ENCODE measurements at places on chromosomes 2 and 18.
A peak's percentile ranks its signal among the peaks of the same experiment; 100 is the strongest.

- no peak for DNase-seq
Measured at GRCh38 chr2:96533292-96534073, 3.1 kb upstream of the ARID5A start.

GRCh38 chr2:4715065-4715464 is 977.1 kb upstream of the SOX11 start:
- DNase-seq = no peak

GRCh38 chr18:49161627-49162026 is 210.9 kb upstream of the SMAD7 start:
- no peak for DNase-seq

DNA sequence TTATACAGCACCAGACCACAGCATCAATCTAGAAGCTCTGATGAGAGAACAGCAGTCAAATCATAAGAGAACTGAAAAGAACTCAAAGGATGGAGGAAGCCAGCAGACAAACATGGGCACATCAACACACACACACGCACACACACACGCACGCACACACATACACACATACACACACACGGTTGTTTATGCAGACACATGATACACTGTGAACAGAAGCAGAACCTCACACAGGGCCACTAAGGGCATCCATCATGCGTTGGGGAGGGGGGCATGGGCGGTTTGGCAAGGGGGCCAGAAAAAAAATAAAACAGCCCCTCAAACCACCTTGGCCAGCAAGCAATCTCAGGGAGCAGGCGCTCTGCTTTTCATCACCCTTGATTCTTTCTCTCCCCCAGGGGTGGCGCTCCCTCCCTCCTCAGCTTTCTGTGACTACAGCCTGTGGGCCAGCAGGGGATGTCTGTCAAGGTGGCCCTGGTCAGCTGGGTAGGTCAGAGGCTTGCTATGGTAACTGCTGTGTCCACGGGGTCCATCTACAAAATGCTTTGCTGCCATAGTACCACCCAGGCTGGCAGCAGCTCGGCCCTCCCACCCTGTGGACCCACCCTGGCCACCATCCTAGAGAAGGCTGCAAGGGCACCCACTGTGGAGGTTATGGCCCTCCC is 318.0 kb downstream of the CELF4 start:
- no peak for DNase-seq

- DNase-seq = no peak
Measured at GRCh38 chr2:240166191-240166590, 25.7 kb upstream of the OTOS start.

DNA sequence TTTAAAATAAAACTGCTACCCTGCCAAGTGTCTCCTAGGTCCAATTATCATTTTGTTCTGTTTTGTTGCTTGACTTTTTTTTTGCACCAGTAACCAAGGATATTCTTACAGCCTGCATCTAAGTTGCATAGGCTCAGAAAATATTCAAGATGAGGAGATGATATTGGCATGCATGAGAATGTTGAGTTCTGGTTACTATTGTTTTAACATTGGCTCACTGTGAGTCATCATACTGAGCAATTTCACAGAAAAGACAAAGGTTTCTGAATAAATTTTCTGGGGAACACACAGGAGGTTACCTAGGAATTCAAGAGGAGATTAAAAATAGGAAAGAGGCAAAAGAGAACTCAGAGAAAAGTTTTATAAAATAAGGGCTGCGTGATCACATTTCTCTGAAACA is 84.8 kb upstream of the POU3F3 start:
- DNase-seq = no peak

DNA sequence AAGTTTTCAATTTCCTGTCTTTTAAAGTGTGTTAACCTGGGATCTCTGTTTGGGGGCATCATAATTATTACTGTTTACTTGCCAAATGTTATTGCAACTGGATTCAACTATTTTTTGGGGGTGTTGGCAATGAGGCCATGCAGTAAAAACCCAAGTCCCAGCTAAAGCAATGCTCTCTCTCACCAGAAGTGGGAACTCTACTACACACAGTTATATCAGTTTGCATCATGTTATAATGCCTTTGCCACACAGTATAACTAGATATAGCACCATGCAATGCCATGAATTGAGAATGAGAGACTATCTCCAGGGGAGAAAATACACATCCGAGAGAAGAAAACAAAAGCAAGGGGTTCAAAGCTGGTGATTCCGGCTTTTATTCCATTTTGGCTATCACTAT is 79.0 kb downstream of the GCA start:
- DNase-seq = no peak

- DNase-seq = no peak
Measured at GRCh38 chr18:56283316-56283715, 355.1 kb downstream of the TXNL1 start.

- DNase-seq = no peak
Measured at GRCh38 chr2:211900000-211900399, 638.6 kb downstream of the ERBB4 start.

GRCh38 chr18:75127143-75128021 is 81.6 kb downstream of the PTGR3 start:
- DNase-seq = no peak

GRCh38 chr2:209523867-209524266 is 100.0 kb downstream of the MAP2 start:
- no peak for DNase-seq

DNA sequence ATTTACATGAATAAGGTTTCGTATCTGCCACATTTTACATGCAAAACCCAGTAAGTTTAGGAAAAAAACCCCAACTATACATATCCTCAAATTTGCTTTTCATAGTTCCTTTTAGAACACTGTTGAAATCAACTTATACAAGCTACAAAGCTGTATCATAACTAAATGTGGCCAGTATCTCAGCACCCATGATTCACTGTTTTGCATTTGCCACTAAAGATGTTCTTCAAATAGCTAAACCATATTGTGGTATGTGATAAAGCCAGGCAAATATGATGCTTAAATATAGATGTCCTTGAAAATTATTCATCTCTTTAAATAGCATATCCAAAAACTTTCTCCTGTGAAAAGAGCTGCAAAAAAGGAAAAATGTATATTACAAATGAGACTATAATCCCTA is 29.9 kb downstream of the ROCK2 start:
- no peak for DNase-seq

- no peak for DNase-seq
Measured at GRCh38 chr2:158610059-158610458, 153.3 kb downstream of the PKP4 start.

DNA sequence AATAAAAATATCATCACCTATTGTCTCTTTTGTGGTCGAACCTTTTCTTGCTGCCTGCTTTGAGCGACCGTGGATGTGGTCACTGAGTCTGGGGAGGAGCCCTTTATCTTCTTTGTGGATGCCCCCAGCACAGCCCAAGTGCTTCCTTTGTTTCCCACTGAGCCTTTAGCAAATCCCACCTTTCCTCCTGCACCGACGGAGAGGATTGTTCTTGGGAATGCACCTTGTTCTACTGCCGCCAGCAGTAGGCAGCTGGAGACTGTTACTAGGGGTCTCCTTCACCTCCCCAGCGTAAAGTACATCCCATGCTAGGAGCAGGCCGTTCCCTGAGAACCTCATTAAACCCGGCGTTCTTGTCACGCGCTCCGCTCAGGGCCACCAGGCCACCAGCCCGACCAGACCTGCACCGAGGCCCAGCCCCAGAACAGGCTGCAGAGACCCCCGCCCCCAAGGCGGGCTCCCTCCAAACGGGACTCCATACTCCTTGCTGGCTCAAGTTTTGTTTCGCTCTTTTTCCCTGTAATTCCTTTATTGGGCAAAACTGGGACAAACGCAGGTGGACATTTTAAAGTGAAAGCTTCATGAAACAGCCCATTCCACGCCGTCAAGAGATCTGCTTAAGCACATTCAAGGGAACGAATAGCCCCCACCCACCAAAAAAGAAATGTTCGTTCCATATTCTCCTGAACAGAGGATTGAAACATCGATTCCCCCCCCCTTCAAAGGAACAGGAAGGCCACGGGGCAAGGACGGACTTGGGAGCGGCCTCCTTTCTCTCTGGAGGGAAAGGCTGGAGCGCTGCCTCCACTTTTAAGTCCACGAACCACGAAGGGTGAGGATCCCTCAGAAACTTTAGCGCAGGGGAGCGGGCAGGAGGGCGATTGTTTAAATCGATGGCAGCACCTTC is 1.1 kb upstream of the MAT2A start:
- DNase-seq = peak; percentile 9

DNA sequence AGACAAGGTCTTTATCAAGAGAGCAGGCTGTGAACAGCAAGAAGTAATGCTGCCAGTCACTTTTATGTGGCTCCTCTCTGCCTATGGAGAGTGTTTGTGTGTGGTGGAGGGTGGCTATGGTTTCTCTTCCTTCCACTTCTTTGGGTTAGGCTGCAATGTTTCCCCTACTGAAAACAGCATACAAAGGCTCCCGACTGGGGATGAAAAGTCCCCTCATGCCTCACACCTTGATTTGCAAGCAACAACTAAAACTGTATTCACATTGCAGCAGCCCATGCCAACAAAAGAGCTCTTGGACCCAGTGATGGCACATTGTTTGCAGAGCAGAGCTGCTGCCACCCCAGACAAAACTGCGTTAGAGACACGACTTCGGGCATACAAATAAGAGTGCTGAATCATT is 301.6 kb downstream of the SLC8A1 start:
- no peak for DNase-seq

DNA sequence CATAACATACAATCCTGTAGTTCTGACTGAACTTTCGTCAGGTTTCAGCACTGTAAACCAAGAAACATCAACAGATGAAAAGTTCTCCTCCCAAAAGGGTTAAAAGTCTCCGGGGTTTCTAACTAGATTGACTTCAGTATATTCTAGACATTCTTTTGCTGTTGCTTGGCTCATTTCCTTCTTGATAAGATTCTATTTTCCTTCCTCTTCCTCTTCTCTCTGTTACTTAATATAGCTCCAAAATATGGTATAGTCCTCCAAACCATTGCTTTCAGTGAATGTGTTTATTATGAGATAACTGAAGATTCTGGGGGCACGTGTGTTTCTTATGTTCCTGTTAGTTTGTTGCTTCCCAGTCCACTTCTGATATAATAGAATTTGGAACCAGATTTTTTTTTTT is 46.4 kb upstream of the MAP4K3 start:
- DNase-seq = no peak

DNA sequence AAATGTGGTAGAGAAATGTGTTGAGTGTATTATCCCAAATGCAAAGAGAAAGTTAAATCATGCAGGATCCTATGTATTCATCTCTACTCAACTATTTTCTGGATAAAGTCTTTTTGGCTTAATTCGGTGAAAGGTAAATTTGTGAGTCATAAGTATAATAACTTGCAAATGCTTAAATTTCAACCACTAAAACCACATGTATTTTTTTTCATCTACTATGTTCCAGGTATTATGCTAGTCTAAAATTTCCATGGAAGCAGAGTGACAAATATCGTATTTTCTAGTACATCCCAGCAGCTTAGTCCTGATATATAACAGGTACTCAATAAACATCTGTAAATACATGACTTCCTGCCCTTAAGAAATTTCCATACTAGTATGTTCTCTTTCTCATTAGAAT is 6.2 kb downstream of the ALS2 start:
- DNase-seq = no peak

DNA sequence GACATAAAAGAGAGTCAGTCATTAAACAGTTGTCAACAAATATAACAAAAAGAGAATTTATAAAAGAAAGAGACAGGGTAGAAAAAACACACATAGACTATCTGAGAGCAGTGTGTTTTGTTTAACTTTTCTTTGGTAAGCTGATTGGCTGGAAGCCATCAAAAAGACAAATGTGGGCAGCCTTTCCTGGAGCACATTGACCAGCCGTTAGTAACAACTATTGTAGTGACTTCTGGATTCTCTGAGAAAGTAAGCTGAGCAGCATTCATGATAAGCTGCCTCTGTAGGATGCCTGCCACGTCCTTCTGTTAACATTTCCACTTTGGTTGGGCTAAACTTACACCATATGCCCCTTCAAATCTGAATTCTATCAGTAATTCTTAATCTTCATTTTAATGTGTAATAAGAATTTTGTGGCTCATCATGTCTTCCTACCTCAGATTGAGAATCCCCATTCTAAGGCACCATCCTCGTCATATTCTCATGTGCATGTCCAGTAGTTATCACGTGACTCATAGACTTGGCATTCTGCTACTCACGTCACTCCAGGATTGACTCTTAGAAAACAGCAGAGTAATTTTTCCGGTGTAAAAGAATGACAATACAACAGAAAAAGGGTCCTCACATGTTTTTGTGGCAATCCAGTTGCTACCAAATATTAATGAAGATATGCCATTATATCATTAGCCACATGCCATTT is 43.4 kb upstream of the DNAJC10 start:
- no peak for DNase-seq

DNA sequence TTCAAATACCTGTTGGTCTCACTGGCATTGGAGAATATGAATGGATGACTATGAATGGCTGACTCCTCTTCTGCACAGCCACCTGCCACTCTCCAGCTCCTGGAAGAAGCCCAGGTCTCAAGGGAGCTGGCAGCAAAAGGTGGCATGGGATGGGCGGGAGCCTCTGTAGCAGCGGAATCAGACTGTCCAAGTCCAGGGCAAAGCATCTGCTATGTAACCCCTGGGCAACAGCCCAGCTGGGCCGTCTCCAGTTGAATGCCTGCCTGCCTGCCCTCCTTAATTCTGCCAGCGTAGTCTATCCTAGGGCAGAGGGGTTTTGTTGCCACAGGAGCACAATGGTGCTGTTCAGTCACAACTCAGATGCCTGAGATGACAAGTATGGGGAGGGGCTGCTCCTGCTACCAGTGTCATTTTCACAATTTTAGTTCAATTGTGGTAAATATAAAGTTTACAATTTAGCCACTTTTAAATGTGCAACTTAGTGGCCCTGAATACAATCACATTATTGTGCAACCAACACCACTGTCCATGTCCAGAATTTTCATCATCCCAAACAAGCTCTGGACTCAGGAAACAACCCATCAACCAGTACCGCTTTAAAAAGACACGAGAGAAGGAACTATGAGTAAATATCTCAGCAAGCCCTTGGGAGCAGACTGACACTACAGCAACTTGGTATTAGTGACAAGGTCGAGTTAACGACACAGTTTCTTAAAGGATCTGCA is 115.2 kb downstream of the MYO5B start:
- DNase-seq = no peak

DNA sequence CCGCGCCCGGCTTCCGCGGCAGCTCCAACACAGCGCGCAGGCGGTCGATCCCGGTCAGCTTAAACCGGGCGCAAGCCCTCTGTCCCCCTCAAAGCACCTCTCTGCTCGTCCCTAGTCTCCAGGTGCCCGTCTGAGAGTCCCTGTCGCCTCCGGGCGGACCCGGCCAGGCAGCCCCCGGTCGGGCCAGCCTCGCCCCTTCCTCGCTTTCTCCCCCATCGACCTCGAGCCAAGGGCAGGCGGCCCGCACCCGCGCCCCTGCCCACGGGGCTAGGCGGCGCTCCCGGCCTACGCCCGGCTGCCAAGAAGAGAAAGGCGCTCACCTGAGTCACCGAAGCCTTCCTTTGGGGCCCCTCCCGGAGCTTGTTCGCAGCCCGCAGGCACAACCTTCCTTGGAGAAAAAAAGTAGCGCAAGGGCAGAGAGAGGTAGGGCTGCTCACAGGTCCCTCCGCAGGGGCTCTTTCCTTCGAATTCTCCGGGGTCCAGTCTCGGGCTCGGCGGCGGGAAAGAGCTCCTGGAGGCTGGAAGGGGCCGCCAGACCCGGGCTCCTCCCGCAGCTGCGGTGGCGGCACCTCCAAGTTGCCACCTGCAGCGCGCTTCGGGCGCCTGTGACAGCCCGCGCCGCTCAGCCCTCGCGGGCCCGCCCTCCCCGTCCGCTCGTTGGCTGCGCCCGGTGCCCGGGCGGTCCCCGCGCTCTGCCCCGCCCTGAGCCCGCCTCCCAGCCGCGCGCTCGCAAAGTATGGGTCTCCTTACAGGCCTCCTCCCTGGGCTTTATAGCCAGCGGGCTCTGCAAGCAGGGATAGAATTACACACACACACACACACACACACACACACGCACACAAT is 86.5 kb upstream of the EPB41L3 start:
- DNase-seq = no peak

GRCh38 chr2:42492691-42493467 is 903 bp downstream of the KCNG3 start:
- no peak for DNase-seq
